ENCODE measurements at places on chromosomes 16 and 17. TPM values are rescaled to one million over a fixed set of nuclear protein-coding genes. Genes with fewer than 3 reads are reported as not detected.

NPIPB6 gene
- total RNA-seq = not detected

RAB37 gene
- 0.53 TPM for total RNA-seq

CAVIN1 gene
- 817 TPM for total RNA-seq

KRTAP2-1 gene
- total RNA-seq = not detected

SAP30BP gene
- 95.2 TPM for total RNA-seq

MYH1 gene
- not detected for total RNA-seq

SEPHS2 gene
- 16.6 TPM for total RNA-seq

KCNH6 gene
- total RNA-seq = not detected

NDUFAF8 gene
- 44.0 TPM for total RNA-seq

C17orf78 gene
- not detected for total RNA-seq

ACACA gene
- total RNA-seq = 62.3 TPM

SPATA33 gene
- total RNA-seq = 3.3 TPM

GUCY2D gene
- not detected for total RNA-seq

HAPSTR1 gene
- 70.5 TPM for total RNA-seq

MAP3K3 gene
- total RNA-seq = 104 TPM

E4F1 gene
- 34.0 TPM for total RNA-seq

ZNF287 gene
- 4.0 TPM for total RNA-seq

TP53TG3C gene
- not detected for total RNA-seq

CDH16 gene
- not detected for total RNA-seq

KRTAP9-8 gene
- not detected for total RNA-seq

Data from pulmonary artery endothelial cell (primary cell).